CD4-positive, alpha-beta T cell treated with Interleukin-21 for 1 hour (primary cell): ENCODE measurements at places on chromosomes 4 and X.
A peak's percentile ranks its signal among the peaks of the same experiment; 100 is the strongest.

DNA sequence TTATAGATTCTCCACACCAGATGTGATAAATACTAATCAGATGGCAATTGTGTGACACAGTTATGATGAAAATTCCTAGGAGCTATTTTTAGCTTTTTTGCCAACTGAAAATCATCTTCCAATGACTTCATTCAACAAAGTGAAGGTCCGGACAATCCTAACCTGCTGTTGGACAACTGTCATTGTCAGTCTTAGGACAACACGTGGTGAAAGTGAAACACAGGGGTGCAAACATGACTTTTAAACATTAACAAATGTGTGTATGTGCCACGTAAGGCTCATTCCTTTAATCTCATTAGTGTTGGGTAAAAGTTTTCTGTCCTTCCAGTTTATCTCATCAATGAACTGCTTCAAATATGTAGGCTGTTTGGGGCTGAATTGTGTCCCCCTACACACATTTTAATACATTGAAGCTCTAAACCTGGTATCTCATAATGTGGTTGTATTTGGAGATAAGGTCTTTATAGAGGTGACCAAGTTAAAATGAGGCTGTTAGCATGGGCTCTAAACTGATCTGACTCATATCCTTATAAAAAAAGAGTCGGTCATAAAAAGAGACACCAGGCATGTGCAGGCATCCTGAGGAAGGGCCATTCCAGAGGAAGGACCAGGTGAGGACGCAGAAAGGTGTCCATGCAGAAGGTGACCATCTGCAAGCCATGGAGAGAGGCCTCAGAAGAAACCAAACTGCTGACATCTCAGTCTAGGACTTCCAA is 41.2 kb upstream of the SMAD1 start:
- no peak for DNase-seq

DNA sequence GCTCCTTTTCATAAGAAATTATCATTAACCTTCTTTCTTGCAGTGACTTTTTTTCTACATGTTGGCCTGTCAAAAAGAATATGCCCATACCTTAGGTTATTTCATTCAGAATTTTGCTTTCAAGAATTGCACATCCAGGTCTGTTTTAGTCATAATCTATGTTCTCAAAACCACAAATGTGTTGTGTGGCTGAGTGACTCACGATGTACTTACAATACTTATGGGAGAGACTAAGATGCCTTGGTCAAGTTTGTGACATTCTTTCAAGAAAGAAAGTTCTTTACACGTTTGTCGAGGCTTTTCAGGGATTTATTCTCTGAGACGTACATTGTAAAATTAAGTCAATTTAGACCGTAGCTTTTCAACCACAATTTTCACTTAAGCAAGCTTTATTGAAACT is 396.7 kb downstream of the FSTL5 start:
- DNase-seq = no peak

DNA sequence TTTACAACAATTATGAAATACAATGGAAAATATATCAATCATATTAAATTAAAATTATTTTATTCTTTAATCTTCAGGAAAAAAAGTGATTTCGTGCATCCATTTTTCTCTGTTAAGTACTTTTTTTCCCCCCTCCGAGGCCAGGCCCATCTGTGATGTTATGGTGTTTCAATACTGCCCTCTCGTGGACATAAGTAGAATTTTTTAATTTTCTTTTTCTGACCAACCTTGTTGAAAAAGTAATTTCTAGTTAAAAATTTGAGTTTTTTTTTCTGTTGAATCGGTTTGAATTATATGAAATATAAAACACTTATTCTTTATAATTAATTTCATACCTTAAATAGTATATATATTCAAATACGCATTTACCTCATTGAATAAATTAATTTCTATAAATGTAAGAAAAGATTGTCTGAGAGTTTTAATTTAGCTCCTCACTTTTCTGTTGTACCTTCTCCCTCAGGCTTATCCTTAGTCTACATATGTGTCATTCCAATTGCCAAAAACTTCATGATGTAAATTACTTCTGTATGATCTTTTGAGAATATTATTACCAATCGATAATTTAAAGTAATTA is 175.8 kb upstream of the TECRL start:
- DNase-seq = peak; percentile 7

GRCh38 chr4:152957437-152958171 is 21.5 kb downstream of the FHDC1 start:
- DNase-seq = peak; percentile 6

DNA sequence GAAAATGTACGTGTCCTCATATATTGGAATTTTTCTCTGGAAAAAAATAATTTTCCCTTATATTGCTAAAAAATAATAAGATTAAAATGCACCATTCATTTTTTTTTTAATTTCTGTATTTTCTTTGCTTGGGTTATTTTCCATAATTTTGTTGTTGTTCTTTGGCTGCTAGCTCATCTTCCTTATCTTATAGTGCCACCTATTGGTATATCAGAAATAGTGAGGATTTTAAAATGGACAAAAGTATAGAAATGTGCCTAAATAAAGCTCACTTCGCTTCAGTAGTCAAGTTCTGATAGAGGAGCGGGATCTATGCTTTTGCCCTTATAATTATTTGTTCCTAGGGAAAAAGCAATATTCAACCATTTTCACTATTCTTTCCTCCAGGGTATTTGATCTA is 134.8 kb downstream of the NAP1L3 start:
- no peak for DNase-seq

GRCh38 chr4:73703320-73703719 is 37.0 kb upstream of the CXCL8 start:
- no peak for DNase-seq

DNA sequence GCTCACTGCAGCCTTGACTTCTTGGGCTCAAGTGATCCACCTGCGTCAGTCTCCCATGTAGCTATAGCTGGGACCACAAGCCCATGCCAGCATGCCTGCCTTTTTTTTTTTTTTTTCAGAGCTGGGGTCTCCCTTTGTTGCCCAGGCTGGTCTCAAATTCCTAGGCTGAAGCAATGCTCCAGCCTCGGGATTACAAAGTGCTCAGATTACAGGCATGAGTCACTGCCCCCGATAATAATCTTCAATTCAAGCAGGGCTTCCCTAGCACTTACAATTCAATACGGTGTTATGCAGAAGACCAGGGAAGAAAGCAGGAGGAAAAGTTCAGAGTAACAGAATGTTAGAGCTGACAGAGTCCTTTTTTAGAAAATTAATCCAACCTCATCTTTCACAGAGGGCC is 26.1 kb downstream of the OTOP1 start:
- DNase-seq = no peak

- DNase-seq = no peak
Observed at GRCh38 chrX:16023790-16024734, 99.3 kb upstream of the GRPR start.

DNA sequence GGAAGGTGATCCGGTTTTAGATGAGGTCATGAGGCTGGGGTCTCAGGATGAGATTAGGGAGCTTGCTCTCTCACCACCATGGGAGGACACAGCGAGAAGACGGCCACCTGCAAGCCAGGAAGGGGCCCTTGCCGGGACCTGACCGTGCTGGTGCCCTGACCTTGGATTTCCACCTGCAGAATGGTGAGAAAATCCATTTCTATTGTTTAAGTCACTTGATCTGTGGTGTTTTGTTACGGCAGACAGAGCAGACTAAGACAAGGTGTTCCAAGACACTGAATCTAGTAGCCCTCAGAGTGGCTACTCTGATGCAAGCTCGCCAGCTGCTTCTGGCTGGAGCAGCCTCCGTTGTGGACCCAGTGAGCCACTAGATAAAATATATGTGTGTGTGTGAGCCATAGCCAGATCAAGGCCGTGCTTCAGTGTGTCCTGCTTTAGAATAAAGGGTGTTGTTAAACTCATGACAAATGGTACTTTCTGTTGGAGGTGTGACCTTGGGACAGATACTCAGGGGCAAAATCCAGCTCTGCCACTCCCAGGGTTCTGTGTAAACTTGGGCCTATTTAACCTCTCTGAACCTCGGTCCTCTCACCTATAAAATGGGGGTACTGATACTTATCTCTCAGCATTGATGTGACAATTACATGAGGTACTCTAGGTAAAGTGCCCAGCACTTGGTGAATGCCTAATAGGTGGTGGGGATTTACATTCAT is 67.9 kb upstream of the STX18 start:
- no peak for DNase-seq

DNA sequence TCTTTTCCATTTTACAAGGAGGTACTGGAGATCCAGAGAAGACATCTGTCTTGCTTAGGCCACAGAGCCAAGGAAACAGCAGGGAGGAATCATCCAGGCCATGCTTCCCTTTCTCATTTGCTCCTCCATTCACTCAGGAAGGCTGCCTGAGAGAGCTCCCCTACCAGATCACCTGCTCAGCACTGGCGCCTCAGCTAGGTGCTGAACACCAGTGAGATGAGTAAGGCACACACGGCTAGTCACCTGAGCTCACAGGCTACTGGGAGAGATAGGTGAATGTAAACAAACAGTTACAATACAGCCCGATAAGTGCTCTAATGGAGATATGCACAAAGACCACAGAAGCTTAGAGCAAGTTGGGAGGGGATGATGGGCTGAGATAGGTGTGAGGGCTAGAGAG is 149.8 kb upstream of the ARHGEF9 start:
- DNase-seq = no peak

GRCh38 chr4:52472444-52472843 is 186.7 kb downstream of the USP46 start:
- DNase-seq = no peak

DNA sequence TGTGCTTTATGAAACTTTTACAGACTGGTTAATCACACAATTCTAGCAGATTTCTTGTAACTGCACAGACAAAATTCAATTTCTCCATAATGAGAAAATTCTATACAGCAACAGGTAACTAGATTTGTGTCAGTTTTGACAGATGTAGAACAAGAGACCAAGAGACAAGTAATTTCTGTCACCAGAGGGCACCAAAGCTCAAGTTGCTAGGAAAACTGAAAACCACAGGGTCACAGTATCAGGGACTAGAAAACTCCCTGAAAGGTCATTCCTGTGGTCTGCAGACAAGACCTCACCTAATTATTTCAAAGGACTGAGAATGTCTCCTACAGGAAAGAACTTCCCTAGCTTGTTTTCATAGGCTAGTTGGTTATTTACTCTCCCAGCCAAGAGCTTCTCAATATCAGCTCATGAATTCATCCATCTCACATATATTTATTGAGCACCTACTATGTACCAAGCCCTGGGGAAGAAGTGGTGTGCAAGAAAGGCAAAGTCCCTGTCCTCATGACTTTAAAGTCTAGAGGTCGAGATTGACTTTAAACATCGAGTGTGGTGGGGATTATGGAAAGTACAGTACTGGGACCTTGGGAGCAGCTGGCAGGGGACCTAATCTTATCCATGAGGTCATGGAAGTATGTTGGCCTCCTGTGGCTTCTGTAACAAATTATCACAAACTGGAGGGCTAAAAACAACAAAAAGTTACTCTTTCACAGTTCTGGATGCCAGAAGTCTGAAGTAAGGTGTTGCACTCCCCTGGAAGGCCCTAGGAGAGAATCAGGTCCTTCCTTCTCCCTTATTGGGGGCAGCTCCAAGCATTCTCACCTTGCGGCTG is 47.8 kb upstream of the SETD7 start:
- peak; percentile 53 for DNase-seq

DNA sequence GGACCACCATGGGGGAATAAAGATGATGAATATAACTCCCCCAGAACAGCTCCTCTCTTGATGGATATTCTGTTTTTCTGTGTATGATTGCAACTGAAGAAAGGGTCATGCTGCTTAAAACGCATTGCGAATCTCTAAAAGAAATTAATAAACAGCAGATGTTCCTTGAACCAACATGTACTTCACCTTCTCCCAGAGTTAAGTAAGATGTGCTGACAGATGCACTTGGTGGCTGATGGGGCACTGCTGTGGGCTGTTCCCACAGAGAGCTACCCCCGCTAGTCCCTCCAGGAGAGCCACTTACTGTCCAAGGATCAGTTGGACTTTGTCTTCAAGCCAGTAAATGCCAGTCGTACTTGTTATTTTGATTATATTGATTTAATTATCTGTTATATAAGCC is 26.3 kb upstream of the C4orf54 start:
- DNase-seq = no peak

DNA sequence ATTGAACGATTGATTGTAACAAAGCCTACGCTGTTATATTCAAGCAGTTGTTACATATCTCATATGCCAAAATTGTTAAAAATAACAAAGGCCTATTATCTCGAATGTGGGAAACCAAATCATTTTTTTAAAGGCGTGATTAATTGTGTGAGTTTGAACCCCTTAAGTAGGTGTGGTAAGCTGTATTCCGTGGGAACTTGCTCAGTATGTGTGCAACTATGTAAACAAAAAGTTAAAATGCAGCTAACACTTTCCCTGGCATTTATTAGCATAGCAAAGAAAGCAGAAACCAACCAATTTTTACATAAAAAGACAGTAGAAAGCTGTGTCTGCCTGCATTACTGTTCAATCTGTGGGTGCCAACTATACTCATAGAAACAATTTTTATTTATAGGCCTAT is 166.0 kb upstream of the HAND2 start:
- DNase-seq = no peak

- DNase-seq = no peak
Observed at GRCh38 chr4:51943221-51943620, 76.9 kb downstream of the LRRC66 start.

GRCh38 chrX:84909151-84909550 is 94.5 kb upstream of the APOOL start:
- DNase-seq = no peak

GRCh38 chrX:86714441-86714840 is 566.2 kb downstream of the DACH2 start:
- DNase-seq = no peak

DNA sequence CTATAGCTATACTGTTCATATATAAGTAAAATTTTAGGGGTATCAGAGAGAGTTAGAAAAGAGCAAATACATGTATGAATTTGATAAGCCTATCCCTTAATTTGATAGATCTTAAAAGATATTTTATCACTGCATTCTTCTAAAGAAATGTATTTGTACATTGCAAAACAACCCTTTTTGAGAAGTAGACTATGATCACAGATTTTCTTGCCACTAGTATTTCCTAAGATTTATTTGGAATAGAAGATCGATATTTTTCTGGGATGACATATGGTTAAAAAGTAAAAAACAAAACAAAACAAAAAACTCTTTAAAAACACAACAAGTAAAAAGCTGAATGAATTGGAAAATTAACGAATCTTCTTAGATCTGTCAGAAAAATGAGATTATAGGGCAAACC is 27.4 kb downstream of the TET2 start:
- no peak for DNase-seq
